K562 (cell line): ENCODE measurements at places on chromosomes 6 and 20.

GRCh38 chr6:33251395-33252012, 20.2 kb downstream of the VPS52 start:
- DNase-seq: no peak

DNA sequence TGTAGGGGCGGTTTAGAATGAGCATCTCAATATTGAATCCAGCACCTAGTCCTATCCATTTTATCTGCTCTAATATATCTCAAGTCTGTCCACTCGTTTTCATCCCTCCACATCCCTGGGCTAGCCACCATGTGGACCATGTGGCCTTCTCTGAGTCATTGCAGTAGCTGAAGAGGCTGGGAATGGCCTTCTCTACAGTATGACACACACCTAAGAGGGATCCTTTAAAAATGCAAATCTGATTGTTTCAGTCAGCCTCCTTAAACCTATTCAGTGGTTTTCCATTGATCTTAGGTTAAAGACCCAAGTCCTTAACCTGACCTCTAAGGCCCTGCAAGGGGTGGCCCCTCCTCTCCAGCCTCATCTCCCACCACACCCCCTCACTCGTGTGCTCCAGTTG, 9.4 kb downstream of the RING1 start:
- DNase-seq: peak; percentile 5

GRCh38 chr20:38167851-38168760, 3.0 kb upstream of the TGM2 start:
- no peak for DNase-seq

DNA sequence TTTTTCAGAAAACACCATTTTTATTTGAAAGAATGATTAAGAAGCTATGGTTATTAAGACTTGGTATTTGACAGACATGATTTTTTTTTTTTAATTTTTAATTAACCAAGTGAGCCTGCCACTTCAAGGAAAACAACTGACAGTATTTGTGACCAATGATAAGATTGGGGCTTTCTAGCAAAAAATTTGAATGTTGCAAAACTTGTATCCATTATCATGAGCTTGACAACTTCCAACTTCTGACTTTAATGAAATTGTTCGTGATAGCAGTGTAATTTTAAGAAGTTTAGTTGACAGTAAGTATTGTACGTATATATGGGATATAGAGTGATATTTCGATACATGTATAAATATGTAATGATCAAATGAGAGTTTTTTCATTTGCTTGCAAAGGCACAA, 21.6 kb upstream of the POM121L2 start:
- DNase-seq: no peak

DNA sequence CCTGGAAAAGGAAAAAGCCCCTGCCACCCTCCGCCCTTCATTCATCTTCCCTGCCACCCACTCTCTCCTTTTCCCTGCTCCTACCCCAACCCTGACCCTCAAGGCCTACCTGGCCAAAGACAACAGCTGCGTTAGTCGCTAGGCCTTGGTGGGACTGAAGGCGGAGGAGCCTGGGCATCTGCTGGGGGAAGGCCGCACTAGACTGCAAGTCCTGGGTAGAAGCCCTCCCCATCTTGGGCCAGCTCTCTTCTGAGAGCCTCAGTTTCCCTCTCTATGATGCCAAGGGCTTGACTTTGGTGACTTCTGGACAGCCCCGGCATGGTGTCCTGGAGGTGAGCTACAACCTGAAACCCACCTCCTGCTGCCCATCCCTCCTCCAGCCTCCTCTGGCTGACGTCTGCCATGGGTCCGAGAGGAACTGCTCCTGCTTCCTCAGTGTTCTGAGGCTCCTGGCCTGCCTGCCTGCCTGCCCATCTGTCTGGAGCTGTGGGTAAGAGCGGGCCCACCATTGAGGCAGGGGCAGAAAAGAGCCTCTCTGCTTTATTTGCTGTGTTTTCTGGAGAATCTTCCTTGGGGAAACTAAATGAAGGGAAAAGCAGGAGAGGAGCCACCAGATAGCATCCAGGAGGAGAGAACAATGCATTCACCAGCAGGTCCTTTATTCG, 7.5 kb upstream of the FOXC1 start:
- DNase-seq: no peak

DNA sequence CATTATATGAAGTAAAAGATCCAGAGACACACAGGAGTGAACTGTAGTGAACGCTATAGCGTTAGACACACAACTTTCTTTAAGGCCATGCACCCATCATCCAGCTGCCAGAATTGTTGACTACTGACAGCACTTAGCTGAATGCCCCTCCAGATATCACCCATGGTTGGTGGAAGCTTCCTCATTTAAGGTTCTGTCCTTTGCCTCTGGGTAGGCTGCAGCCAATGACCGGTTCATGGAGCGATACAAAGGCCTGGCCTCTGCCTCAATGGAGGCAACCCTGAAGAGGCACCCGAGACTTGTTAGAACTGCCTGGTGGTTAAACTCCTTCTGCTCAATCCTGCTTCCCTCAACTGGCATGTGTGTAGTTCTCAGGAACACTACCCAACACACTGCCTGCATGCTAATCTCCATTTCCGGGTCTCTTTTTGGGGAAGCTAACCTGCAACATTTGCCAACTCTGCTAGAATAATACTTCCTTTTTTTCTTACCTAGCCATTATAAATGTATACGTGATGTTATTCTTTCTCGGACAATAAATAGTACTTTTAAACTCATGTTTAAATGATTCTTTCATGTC, 49.8 kb upstream of the THEMIS start:
- DNase-seq: no peak
